KBM-7 (cell line): ENCODE measurements at places on chromosomes 3 and 15.

GRCh38 chr15:90872486-90873184 is 4.2 kb downstream of the FURIN start:
- DNase-seq: peak; percentile 26

DNA sequence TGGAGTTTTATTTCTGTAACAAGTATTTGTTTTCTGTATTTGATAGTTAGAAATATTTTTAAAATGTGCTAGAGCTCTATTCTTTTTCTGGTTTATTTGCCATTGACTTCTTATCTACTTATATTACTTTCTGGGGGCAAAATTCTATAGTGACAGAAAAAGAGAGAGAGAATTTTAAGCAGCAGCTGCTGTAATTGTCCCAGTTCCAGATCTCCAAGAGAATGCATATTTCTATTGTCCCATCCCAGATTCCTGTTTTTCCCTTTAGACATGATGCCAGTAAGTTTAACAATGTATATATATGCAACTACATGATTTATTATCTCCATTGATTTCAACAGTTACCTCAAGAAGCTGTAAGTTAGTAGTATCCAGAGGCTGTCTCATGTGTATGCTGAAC is 541.7 kb upstream of the ZNF385D start:
- DNase-seq: no peak

GRCh38 chr3:127888156-127888555 is 26.9 kb upstream of the KBTBD12 start:
- DNase-seq: no peak

DNA sequence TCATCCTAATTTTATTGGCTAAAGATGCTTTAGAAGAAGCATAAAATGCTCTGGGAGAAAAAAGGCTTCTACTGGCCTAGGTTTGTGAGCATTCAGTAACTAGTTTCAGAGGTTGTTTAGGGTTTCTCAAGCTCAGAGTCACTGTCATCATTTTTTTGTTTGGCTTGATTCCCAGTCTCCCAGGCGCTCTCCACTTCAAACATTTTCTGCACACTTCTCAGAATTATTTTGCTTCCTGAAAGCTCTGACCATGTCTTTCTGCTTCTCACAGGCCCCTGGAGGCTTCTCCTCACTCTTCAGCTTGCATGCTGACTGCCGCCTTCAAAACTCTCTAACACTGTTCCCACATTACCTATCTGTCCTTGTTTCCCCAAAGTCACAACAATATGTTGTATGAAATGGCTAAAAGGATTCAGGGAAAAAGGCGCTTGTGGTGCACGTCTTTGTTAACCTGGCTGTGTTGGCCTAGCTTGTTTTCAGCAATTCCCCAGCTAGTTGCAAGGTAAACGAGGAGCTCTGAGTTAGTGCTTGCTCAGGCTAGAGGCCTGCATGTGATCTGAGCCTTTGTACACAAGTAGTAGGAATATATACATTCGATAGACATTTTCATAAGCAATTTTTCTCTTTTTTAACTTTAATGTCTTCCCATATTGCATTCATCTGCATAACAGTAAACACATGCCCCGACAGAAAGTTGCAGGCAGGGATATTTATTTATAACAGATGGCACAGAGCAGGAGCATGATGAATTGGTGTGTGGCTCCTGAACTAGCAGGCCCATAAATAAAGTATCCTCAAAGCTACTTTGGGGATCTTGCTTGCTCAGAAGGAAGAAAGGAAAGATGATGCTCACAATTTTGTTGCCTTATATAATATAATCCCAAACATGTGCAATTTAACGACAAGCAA is 129.2 kb upstream of the DPH6 start:
- DNase-seq: no peak

GRCh38 chr3:143825513-143825912 is 22.8 kb downstream of the SLC9A9 start:
- no peak for DNase-seq

- no peak for DNase-seq
Measured at GRCh38 chr15:72998681-72999466, 53.4 kb upstream of the NEO1 start.

- no peak for DNase-seq
Measured at GRCh38 chr15:68265081-68265480, 12.5 kb upstream of the FEM1B start.
